Stimulated activated CD4-positive, alpha-beta T cell treated with anti-CD3 and anti-CD28 coated beads, Interleukin-12 subunit alpha, Interleukin-12 subunit beta, amount 100 ng/mL, for 24 hours (primary cell): ENCODE measurements at places on chromosomes 1 and 21.

DNA sequence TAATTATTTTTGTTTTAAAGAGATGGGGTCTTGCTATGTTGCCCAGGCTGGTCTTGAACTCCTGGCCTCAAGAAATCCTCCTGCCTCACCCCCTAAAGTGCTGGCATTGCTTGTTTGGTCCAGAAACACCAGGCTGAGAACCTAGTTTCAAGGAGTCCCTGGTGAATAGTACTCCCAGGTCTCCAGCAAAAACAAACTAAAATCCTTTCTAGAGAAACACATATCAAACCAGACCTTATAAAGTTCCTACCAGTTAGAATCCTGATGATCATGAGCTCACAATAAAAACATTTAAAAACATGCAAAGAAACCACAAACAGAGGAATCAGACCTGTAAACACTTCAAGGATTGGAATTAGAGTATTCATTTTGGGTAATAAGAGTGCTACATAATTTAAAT lies 34.4 kb upstream of the PADI1 start:
- DNase-seq: no peak

GRCh38 chr21:31732597-31733550 lies 956 bp upstream of the SCAF4 start:
- DNase-seq: no peak

- DNase-seq: no peak
Measured at GRCh38 chr1:1603671-1604373, 3.9 kb upstream of the FNDC10 start.

DNA sequence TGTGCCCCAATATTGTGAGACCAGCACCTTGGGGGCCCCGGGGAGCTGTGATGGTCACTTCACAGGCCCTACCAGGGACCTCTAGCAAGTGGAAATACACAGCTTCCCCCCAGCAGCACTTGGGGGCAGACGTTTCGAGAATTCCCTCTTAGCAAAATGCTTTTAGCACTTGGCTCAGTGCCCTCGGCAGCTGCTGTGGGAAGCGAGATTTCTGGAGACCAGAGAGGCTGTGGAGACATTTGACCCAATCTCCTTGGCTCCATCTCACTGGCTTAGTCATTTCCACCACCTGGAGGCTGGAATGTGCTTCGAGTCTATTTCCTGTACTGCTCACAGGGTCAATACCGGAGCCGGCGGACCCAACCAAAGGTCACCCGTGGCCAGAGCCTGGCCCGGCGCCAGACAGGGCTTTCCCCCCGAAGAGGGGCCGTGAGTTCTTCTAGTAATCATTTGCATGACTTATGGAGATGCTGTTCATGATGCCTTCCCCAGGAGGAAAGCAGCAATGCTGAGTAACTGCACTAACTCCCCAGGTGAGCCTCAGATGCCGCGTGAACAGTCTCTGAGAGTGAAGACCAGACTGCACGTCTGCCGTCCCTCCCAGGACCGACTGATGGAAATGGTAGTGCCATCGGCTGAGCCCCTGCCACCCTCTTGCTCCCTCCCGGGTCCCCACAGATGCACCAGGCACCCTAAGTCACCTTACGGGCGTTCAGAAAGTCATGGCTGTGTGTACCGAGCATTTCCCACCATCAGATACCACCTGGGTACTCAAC lies 4.4 kb upstream of the C2CD2 start:
- DNase-seq: no peak

DNA sequence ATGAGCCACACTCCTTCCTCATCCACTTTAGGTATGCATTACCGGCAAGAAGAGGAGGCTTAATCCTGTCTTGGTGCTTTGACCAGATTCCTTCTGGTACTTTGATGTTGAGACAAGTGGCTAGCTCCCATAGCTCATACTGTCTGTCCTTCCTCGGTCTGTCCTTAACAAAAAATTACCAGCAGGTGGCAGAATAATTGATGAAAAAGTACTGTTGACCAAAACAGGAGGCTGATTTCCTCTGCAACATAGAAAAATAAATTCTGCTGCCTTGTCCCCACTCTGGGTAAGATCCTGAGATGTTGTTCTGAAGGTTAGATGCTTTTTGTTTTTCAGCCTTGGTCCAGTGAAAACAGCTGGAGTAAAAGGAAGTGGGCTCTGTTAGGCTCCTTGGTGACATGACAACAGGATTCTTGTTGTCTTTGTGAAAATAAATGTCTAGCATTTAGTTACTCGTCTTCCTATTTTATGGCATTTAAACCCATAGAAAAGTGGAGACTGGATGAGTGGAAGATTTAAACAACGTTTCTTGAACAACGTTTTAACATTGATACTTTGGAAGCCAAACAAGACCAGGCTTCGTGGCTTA lies 11.2 kb upstream of the HJV start:
- DNase-seq: no peak

DNA sequence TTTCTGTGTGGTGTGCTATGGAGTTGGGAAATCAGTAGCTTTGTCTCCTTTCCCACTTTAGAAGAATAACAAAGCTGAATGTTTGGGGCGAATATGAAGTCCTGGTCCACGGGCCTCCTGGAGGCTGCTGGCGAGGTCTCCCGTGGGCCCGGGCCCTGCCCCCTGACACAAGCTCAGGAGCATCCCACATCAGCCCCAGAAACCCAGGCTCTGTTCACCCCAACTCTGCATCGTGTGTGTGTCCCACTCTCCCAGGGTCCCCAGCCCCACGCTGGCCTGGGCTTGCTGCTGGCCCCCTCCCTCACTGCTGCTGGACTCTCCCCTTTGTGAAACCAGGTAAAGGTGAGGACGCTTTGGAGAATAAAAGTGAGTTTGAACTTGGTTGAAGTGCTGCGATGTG lies 8.1 kb downstream of the PRDM16 start:
- DNase-seq: no peak

DNA sequence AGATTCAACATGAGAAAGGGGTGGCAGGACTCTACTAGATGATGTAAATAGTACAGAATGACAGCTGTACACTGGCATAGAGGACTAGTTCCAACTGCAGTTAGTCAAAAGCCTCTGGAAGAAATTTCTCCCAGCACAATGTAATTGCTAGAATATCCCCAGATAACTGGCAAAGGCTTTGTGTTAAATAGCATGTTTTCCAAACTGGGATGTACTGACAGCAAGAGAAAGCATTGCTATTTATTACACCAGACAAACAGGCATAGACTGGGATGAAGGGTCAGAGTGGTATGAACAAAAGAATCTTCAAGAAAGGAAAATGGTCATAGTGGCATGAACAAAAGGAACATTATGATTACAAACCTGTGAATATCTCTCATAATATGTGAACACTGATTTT lies 115.9 kb upstream of the CXADR start:
- no peak for DNase-seq

- no peak for DNase-seq
Measured at GRCh38 chr1:207853372-207853757, 57.6 kb downstream of the CD34 start.

GRCh38 chr1:175073633-175074032 lies 6.0 kb downstream of the TNN start:
- DNase-seq: no peak

DNA sequence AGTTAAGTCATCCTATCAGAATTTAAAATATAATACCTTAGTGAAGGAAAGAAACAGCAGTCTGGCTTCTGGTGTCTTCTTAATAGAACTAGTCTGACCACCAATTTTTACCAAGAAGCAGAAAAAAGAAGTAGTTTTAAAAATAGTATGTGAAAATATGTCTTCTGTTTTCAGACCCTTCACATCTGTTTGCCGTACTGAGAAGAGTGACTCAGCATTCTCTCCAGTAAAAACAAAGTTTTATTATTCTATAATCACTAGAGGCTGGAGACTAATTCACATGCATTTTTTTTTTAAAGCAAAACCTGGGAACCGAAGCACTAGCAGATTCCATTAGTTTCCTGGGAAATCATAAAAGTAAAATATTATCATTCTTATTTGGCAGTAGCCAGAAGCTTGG lies 163.8 kb downstream of the COL24A1 start:
- no peak for DNase-seq

GRCh38 chr21:17435565-17436543 lies 77.0 kb upstream of the CXADR start:
- DNase-seq: no peak

- DNase-seq: no peak
Measured at GRCh38 chr1:74467786-74468377, 44.5 kb downstream of the LRRC53 start.
